ENCODE measurements at places on chromosomes 12 and 14.

DNA sequence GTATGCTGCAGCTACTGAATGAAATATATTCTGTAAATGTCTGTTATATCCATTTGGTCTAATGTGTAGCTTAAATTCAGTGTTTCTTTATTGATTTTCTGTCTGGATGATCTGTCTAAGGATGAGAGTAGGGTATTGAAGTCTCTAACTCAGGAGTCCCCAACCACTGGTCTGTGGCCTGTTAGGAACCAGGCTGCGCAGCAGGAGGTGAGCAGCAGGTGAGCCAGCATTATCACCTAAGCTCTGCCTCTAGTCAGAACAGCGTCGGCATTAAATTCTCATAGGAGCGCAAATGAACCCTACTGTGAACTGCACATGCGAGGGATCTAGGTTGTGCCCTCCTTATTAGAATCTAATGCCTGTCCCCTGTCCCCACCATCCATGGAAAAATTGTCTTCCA lies 329.7 kb upstream of the RGS6 start:
- DNase-seq, result no peak

DNA sequence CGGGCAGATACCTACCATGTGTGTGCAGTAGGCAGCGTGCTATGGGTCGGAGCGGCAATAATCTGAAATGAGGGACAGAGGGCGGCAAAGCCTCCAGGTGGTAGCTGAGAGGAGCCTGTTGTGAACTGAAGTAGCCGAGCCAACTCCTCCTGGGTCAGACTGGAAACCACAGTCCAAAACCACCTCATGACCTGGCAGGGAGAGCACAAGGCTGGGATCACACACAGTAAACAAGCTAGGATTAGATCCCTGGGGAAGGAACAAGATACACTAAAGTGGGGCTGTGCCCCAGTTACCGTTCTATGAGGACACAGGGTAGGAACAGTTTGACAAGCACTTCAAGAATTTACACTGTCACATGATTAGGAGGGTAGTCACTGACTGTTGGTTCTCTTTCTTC lies 49.0 kb downstream of the AREL1 start:
- DNase-seq, result no peak

DNA sequence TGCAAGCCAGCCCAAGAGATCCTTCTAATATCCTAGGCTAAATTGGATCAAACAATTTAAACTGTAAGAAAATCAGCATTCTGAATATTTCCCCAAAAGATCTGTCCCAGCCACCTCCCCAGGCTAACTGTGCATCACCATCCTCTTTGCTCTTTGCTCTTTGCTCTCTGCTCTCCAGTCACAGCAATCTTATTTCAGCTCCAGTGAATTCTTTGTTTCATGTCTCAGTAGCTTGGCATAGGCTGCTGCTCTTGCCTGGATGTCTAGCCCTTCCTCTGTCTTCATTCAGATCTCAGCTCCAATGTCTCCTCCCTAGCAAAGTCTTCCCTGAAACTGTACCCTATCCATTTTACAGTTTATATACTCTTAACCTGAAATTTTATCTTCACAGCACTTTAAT lies 399.8 kb upstream of the USP15 start:
- DNase-seq, result no peak

DNA sequence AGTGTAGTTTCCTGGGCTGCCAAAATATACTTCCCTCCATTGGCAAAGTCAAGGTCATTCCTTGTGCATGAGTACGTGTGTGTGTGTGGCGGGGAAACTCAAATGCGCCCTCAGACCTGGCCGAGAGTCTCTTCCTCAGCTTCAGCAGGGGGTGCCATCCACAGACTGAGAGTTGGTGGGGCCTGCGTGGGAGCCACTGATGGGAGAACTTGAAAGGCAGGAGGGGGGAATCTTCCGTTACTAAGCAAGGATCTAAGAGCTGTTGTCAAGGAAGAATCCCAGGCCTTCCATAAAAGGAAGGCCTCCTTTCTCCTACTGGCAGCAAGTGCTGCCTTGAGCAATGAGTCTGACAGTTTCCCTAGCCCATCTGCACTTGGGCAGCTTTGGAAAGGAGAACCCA lies 274.9 kb downstream of the EMP1 start:
- DNase-seq, result no peak

- peak; percentile 84 for DNase-seq
Observed at GRCh38 chr14:99271951-99272631, at the start of gene BCL11B. Gene BCL11B, minus strand, starts transcription at chr14:99272197. Its CDS starts 979 bp downstream, at chr14:99271218.

DNA sequence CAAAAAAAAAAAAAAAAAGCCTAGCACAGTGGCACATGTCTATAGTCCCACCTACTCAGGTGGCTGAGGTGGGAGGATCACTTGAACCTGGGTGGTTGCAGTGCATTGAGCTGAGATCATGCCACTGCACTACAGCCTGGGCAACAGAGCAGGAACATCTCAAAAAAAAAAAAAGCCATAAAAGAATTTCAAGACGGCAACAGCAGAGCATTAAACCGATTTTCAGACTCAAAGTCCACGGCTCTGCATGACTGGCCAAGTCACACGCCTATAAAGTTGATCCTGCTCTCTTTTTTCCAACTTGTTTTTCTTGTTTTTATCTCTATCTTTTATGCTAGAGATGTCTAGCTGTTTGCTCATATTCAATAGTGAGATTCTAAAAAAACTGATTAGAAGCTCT lies 45.3 kb downstream of the FBXO34 start:
- DNase-seq, result no peak

DNA sequence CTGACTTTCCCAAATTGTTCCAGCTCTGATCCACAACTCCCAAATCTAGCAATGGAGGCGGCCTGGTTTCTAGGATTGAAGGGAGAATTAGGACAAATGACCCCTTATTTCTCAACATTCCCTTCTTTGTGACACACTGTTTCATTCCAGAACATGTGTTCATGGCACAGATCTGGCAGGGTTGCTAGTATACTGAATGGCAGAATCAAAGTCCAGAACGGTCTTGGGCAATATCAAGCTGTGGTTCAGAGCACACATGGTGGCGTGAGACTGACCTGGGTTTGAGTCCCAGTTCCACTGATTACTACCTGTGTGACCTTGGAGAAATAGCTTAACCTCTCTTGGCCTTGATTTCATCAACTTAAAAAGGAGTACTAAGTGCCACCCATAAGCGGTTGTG lies 152.5 kb downstream of the SAMD4A start:
- DNase-seq, result no peak

DNA sequence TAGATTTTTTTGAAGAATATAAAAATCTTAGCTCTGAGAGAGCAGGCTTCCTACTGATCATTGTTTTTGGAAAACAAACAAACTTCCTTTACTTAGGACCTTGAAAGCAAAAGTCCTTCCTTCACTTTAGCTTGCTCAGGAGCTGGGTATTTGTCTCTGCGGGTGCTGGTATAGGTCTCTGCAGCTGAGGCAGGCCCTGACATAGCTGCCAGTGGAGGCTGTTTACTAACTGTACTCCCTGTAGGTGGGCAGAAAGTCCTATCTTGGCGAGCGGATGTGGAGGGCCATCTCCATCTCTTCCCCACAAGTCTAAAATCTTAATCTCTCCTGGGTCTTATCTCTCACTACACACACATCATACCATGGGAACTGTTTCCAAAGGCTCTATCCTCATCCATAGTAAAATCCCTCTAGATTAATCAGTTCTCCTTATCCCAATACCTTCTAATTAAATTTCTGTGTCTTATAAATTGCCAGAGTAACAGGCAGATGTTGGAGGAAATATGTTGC lies 4.1 kb upstream of the MIA2 start:
- DNase-seq, result no peak

GRCh38 chr12:27552886-27553560 lies 29.0 kb downstream of the PPFIBP1 start:
- no peak for DNase-seq

DNA sequence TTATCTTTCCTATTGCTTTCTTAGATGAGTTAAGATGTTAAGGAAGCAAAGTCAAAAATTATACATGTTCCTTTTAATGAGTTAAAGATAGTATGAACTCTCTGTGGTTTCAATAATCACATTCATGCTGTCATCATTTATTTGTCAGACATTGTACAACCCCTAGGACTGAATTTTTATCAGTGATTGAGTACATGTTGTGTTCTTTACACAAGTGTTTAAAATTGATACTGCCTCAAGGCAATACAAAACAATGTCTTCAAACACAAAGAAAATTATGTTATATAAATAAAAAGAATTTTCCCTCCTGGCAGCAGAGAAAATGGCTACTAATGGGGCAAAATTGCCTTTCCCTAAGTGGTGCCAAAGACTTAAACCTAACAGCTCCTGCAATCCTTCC lies 34.6 kb upstream of the KCNJ8 start:
- no peak for DNase-seq
